ENCODE measurements at places on chromosomes 12 and 14.

- DNase-seq = peak; percentile 43
These were observed 4.4 kb downstream of the TXNRD1 start for GRCh38 chr12:104219908-104220404.

DNA sequence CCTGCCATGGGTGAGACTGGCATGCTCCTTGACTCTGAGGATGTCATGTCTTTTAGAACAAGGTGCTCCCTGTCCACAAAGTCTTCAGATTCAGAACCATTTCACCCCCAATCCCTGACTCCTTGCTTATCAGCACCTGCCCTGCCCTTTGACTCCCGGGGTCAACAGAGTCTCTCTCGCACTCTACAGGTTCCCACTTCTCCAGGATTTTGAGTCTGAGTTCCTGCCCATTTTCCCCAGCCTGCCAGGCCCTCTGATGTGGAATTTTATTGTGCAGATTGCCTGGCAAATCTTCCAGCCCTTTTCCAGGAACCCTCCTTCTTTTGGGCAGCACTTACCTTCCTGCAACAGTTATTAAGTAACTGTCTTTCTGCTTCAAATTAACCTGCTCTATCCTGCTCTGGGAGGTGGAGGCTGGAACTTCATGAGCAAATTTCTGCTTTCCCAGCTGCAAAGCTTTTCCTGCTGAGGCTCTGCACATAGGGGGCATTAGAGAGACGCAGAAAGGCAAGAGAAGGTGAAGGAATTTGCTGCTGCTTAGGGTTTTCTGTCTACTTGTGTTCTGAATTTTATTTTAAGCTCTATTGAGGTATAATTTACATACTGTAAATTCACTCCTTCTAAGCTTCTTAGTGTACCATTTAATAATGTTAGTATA lies 259.1 kb downstream of the PCNX1 start:
- DNase-seq = no peak

DNA sequence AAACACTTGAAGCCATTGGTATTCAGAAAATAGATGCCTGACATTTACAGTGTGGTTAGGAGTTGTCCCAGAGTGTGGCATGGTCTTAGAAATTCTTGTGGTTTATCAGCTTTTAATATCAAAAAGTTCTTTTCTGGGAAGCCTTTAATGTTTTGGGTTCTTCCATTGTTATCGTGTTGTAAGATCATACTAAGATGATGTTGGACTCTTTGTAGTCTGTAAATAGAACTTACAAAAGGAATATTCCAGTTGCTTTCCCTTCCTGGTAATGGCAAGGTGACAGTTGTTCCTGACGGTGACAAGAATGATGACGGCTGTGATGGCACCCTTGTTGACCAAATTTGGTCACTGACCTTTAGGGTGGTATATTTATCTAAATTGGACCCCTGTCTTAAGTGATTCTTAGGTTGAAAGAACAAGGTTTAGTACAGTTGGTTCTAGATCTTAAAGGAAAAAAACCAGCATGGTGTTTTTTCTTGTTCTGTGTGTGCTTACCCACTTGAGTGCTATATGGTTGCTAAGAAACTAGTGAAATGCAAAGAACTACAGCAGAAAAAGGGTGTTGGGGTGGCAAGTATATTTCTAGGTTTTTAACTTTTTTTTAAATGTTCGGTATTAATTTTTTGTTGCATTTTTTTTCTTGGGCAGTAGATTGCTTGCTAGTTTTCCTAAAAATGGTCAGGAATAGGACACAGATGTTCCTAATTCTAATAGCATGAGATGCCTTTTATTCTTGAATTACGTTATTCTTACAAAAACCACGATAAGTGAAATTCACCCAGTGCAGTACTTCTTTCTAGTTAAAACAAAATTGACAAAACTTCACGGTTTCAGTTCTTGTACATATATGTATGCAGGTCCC lies 2.1 kb downstream of the ATP2A2 start:
- no peak for DNase-seq

DNA sequence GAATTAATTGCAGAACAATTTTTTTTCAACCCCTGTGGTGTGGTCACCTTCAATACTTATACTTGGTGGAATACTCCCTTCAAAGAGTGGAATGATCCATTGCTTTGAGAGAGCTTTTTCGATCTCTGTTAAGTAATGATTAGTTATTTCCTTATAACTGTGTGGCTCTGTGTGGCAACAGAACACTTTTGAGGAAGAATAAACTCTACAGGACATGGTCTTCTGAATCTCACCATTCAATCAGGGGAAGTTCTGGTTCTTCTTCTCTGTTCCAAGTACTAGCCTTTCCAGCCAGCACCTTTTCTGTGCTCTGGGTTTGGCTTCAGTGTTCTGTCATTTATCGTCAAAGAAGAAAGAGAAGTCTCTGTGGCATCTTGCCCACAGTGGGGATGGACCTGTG lies 369.2 kb downstream of the ZFP36L1 start:
- no peak for DNase-seq

DNA sequence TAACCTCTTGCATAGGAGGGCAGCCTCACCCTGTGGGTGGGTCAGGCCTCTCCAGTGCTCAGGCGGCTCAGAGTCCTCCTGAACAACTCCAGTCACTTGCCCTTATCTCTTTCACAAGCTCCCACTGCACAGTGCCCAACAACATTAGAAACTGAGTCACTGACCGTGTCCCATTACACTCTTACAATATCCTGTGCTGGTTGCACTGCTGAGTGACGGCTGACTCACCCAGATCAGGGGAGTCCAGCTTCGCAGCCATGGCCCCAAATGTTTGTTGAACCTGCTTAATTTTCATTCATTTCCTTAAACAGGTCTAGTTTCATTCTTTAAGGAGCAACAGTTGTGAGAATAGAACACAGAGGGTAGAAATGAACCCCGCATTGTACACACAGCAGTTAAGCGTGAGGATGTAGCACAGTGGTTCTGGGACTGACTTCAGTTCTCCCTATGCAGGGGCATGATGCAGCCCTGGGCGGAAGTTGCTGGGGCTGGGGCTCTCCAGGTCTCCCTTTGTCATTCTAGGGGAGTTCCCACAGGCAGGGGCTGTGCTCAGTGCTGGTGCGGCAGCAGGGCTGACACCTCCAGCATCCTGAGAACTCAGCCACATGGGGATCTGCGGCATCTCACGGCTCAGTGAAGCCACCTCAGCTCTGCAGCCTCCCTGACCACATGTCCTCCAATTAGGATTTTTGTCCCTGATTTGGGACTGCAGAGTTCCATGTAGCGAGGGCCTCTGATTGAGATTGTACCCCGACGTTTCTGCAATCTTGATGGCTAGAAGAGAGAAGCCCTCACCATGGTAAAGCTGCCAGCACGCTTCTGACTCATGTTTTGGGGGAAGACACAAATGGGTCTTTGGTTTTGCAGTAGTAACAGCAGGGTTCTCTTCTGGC lies 16.1 kb downstream of the GPR68 start:
- DNase-seq = peak; percentile 75

DNA sequence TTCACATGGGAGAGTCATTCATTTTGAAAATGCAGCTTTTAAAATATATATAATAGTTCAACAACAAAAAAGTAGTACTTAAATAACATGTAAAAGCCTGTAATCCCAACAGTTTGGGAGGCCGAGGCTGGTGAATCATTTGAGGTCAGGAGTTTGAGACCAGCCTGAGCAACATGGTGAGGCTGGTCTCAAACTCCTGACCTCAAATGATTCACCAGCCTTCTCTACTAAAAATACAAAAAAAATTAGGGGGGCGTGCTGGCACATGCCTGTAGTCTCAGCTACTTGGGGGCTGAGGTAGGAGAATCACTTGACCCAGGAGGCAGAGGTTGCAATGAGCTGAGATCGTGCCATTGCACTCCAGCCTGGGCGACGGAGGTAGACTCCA lies 256.3 kb upstream of the RGS6 start:
- no peak for DNase-seq

GRCh38 chr14:64891173-64891838 lies 11.6 kb upstream of the SPTB start:
- DNase-seq = no peak

- no peak for DNase-seq
These were observed 43.0 kb upstream of the CHPT1 start for GRCh38 chr12:101654442-101654841.

- DNase-seq = no peak
These were observed 80.4 kb upstream of the TRHDE start for GRCh38 chr12:72191761-72192160.
